ENCODE measurements at places on chromosomes 3 and 15.

DNA sequence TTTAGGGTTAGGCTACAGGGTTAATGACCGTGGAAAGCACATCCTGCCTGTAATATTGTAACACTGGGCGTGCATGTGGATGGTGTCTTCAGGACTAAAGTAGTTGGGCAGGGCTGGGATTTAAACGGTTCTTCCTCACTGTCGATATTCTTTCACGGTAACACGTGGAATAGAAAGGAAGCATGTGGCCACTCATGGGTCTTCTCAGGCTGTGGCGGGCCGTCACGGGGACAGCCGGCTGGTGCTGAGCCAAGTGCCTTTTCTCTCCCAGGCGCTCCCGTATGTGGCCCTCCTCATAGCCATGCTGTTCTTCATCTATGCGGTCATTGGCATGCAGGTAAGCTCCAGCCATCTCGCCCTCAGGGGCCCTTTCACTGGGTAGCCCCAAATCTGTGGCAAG lies 73.7 kb downstream of the CHDH start:
- DNase-seq: no peak

- DNase-seq: no peak
Observed at GRCh38 chr3:121719423-121719822, 30.1 kb downstream of the GOLGB1 start.

DNA sequence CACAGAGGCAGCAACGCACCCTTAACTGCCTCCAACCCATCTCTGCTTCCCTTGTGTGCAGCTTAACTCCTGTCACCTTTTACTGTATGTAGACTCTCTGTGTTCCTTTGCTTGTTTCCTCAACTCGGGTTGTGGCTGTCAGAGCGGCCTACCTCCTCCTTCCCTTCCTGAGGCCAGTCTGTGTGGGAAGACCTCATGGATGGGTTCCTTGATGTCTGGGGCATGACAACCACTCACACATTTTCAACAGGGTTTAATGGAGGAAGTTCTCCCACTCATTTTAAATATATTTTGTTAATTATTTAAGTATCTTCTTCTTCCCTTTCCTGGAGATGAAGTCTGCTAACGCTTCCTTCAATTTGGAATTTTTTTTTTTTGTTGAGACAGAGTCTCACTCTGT lies 1.8 kb upstream of the CSPG5 start:
- no peak for DNase-seq

GRCh38 chr3:104244680-104245220 lies 1122.0 kb upstream of the ALCAM start:
- no peak for DNase-seq

- DNase-seq: no peak
Observed at GRCh38 chr3:71371282-71371681, 212.2 kb downstream of the FOXP1 start.

GRCh38 chr3:150319900-150320299 lies 88.2 kb upstream of the TSC22D2 start:
- peak; percentile 96 for DNase-seq

DNA sequence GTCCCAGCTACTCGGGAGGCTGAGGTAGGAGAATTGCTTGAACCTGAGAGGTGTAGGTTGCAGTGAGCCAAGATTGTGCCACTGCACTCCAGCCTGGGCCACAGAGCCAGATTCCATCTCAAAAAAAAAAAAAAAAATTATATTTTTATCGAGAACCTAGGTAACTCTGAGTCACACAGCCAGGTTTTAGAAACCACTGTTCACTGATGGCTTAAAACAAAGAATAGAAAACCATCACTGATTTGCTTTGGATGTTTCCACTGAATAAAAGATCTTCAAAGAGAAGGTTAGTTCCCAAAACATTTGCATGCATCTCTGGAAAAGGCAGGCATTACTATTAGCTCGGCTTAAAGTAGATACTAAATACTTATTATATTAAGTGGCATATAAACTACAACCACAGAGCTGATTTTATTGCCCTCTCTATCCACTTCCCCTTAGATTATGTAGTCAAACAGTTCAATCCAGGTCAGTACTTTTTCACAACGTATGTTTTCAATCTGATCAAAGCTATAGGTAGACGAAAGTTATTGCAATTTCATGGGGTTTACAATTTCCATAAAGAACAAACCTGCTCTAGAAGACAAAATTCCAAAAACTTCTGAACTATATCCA lies 1.4 kb downstream of the B4GALT4 start:
- DNase-seq: no peak

DNA sequence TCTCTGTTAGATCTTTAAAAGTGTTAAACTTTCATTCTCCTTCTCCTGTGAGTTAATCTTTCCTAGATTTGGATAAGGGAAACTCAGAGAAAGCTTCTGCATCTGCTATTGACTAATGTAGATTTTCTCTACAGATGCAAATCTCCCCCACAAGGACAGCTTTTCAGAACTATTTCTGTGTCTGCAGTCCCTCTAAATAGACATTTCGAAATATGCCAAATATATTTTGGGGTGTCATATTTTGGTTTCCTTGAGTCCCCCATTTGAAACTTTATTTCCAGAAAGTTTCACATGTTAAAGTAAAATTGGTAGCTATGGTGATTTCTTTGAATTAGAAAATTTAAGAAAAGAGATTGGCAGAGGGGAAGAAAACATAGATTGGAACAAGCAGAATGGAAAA lies 852.3 kb upstream of the ALCAM start:
- no peak for DNase-seq

DNA sequence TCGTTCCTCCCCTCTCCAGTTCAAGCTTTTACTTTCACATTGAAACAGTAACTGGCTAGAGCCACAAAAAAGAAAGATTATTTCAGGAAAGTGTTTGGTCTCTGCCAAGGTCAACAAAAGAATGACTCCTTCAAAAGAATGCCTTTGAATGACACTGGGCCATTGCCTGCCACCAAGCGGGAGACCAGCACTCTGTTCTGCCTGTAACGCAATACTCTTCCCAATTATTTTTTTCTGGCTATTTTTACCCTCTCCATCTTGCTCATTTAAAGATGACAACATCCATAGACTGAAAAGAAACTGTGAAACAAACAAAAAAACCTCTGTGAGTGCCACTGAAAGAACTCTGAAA lies 37.3 kb downstream of the EHHADH start:
- DNase-seq: no peak

GRCh38 chr15:56917652-56918045 lies 795 bp upstream of the TCF12 start:
- DNase-seq: no peak

DNA sequence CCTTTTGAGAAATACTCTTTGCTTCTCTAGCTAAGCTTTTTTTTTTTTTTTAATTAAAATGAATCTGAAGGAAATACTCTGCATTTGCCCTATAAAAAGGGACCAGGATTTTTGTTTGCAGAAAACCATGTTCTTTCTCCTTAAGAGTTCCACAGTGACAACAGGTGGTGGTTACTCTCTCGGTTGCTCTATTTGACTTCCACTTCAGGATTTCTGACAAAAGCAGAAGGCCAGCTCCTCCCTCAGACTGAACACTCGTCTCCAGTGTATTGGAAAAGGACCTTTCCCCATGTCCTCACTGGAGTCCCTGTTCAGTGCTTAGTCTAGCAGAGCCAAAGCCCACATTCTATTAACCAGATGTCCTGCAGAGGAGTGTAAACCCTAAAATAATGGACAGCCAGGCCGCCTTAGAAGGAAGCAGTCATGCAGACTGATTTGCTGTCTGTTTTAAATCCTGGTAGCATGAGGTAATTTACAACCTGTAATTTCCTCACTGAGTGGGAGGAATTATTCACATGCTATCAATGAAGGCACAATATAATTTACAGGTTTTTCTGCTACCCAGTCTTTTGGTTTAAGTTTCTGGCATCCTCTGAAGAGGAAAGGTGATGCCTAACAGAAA lies 599.3 kb downstream of the PYDC2 start:
- DNase-seq: no peak

DNA sequence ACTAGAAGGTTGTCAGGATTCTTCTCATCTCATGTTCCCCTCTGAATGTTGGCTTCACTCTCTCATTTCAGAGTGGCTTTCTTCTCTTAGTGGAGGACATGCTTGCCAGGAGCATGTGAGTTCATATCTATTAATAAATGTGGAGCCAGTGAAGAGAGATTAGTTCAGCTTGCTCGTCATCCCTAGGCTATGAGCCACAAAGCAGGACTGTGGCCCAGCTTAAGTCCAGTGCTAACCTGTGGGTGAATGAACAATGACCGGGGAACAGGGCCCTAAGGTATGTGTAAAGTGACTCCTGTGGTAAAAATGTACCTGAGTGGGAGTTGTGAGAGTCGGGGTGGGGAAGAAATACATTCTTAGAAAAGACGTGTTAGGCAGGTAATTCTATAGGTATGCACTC lies 96.9 kb upstream of the TBL1XR1 start:
- DNase-seq: no peak

DNA sequence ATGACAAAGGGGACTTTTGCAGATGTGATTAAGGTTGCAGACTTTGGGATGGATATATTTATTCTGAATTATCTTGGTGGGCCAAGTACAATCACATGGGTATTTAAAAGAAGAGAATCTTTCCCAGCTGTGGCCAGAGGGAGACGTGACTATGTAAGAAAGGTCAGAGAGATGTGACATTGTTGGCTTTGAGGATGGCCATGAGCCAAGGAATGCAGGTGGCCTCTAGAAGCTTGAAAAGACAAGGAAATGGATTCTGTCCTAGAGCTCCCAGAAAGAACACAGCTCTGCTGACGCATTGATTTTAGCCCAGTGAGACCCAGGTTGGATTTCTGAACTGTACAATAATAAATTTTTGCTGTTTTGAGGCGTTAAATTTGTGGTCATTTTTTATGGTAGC lies 616.0 kb upstream of the TBL1XR1 start:
- no peak for DNase-seq

DNA sequence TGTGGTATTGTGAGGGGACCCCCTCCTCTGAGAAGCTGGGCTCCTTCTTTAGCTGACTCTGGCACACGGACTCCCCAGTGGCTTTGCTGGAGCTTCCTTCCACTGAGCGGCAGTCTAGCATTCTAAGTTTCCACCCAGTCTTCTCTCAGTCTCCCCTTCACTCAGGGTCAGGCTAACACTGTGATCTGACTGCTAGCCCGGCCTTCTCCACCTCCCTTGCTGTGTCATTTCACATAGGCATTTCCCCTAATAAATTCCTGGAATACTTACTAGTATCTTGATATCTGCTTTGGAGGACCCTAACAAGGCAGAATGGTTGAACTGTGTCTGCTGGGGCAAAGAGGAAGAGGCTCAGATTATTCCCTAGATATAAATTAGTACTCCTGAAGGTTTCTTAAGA lies 106.2 kb upstream of the THBS1 start:
- DNase-seq: no peak

- DNase-seq: no peak
Observed at GRCh38 chr3:61980041-61980440, 393.3 kb downstream of the FEZF2 start.

- peak; percentile 9 for DNase-seq
Observed at GRCh38 chr3:30751610-30752299, 142.7 kb downstream of the GADL1 start.

DNA sequence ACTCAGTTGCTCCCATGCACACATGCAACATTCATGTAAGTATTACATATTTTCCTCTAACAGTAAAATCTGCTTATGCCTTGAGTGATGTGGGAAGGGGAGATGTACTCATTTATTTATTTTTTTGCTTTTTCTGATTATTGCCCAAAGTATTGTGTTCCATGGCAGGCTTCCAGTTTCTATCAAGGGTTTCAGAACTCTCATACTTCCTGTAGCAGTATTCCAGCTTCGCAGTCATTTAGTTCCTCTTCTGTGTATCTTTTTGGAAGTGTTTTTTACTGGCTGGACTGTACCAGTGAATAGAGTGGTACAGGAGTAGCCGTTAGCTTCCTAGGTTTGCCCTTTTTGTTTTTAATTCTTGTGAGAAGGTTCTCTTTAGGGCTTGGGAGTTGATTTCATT lies 26.9 kb downstream of the RAB11A start:
- DNase-seq: no peak

- DNase-seq: no peak
Observed at GRCh38 chr3:196706327-196706726, 5.7 kb downstream of the CEP19 start.

GRCh38 chr3:97981886-97982285 lies 9.7 kb upstream of the RIOX2 start:
- DNase-seq: no peak

- no peak for DNase-seq
Observed at GRCh38 chr15:48041454-48041853, 79.3 kb upstream of the SLC24A5 start.

GRCh38 chr3:63343674-63344073 lies 65.6 kb downstream of the SYNPR start:
- peak; percentile 74 for DNase-seq

- peak; percentile 47 for DNase-seq
Observed at GRCh38 chr3:157999246-157999645, 107.0 kb downstream of the SHOX2 start.

GRCh38 chr3:64229903-64230302 lies 4.6 kb upstream of the PRICKLE2 start:
- DNase-seq: no peak
